ENCODE measurements at places on chromosomes 13 and 19.
A peak's percentile ranks its signal among the peaks of the same experiment; 100 is the strongest.

- DNase-seq, result no peak
Measured at GRCh38 chr19:53808710-53809125, 15.4 kb downstream of the NLRP12 start.

- DNase-seq, result no peak
Measured at GRCh38 chr13:32403108-32403507, 24.8 kb downstream of the N4BP2L1 start.

- DNase-seq, result no peak
Measured at GRCh38 chr13:28355822-28356371, 139.0 kb downstream of the FLT1 start.

DNA sequence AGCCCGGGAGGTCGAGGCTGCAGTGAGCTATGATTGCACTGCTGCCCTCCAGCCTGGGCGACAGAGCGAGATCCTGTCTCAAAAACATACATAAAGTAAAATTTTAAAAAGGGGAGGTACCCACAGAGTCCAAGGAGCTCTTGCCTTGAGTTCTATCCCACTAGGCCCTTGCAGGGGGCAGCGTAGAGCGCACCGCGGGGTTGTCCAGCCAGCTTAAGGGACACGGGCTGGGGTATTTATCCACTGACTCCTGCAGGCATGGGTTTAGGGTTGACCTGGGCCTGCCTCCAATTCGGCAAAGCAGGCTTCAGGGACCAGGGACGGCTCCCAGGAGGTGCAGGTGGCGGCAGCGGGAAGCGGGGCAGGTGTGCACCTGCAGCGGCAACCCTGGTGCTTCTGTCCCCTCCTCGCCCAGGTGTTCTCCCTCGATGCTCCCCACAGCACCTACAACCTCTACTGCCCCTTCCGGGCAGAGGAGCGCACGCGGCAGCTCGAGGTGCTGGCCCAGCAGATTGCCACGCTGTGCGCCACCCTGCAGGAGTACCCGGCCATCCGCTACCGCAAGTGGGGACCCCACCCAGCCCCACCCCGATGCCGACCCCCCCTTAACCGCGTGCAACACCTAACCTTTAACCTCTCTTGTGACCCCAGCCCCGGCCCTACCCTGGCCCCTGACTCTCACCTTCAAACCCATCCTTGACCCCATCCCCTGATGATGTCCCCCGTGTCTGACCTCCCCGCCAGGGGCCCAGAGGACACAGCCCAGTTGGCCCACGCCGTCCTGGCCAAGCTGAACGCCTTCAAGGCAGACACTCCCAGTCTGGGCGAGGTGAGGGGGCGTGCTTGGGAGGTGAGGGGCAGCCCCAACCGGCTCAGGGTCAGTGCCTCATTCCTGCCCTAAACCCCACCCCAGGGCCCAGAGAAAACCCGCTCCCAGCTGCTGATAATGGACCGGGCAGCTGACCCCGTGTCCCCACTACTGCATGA, 4.7 kb downstream of the STXBP2 start:
- no peak for DNase-seq

GRCh38 chr13:108154421-108154858, 60.9 kb downstream of the LIG4 start:
- no peak for DNase-seq

DNA sequence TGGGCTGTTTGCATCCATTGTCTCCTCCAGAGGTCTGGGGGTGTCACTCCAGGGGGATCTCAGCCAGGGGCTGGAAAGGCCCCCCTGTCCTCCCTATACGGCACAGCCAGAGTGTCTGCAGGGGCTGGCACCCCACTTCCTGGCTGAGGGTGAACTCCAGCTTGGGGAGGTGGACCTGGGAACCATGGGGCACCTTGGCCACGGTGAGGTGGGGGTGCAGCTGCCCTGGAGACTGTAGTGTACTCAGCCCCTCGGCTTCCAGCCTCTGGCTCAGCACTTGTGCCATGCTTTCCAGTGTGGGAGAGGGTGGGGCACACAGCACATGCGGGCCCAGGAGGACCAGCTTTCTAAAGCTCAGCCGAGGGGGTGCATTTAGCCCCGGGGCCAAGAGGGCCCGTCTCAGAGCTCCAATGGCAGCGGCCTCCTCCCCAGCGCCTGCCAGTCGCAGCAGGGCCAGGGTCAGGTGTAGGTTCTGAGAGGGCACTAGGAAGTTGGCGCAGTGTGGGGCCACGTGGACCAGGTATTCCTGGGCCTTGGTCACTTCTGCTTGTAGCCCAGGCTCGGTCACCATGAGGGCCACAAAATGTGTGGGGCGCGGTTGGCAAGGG, 1.4 kb downstream of the LENG9 start:
- DNase-seq, result no peak

- DNase-seq, result no peak
Measured at GRCh38 chr13:25679159-25679558, 307.4 kb downstream of the ATP8A2 start.

GRCh38 chr13:35720690-35721554, 244.4 kb upstream of the MAB21L1 start:
- peak; percentile 21 for DNase-seq

- DNase-seq, result no peak
Measured at GRCh38 chr19:31071136-31071855, 277.9 kb downstream of the TSHZ3 start.

DNA sequence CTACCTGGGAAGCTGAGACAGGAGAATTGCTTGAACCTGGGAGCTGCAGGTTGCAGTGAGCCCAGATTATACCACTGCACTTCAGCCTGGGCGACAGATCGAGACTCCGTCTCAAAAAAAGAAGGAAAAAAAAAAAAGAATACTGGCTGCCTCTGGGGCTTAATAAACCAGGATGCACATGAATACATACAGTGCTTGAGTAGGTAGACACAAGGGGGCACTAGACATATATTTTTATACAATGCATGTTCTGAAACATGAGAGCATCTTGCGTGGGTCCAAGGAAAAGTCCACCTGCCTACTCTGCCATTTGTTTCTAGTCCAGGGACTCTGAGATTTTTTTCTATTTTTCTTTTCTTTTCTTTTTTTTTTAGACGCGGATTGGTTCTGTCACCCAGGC, 31.2 kb downstream of the KEAP1 start:
- no peak for DNase-seq

GRCh38 chr19:10374931-10375330, 5.4 kb downstream of the TYK2 start:
- DNase-seq, result no peak

GRCh38 chr19:38551450-38551813, 66.3 kb downstream of the MAP4K1 start:
- peak; percentile 39 for DNase-seq

- no peak for DNase-seq
Measured at GRCh38 chr13:31793246-31793645, 53.9 kb downstream of the RXFP2 start.

- no peak for DNase-seq
Measured at GRCh38 chr13:39913928-39914327, 258.5 kb downstream of the COG6 start.

- no peak for DNase-seq
Measured at GRCh38 chr19:49946415-49946814, 14.6 kb downstream of the SIGLEC11 start.

- DNase-seq, result no peak
Measured at GRCh38 chr19:19261350-19262189, 11.5 kb downstream of the TM6SF2 start.

- no peak for DNase-seq
Measured at GRCh38 chr13:67147342-67148133, 82.6 kb downstream of the PCDH9 start.

GRCh38 chr19:1883784-1884183, 1.5 kb downstream of the ABHD17A start:
- no peak for DNase-seq

DNA sequence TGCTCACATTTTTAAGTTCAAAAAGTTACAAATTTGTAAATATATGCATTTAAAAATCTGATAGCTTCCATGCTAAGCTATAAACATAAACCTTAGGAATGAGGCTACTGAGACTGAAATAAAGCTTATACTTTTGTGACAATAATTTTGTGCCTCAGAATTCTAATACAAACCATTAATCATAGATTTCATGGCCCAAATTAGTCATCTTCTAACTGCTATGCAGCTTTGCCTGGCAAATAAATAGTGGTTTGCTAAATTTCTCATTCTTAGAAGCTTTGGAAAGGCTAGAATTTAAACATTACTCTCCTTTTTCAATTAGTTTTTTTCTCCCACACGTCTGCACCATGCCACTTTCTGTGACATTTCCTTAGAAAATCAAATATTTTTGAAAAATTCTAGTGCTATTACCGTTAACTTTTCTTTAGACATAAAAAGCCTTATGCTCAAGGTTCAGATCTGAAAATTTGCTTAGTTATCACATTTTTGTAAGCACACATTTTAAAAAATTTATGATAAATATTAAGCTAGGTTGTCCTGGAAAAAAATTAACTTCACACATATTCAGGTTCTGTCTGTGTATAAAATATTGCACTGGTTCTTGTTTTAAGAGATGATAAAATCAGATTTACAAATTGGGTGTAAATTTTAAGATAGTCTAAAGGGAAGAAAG, 46.9 kb downstream of the FNDC3A start:
- no peak for DNase-seq

GRCh38 chr19:33482476-33482875, 39.1 kb downstream of the PEPD start:
- no peak for DNase-seq

- DNase-seq, result no peak
Measured at GRCh38 chr19:35251456-35251855, 2.7 kb downstream of the LSR start.

DNA sequence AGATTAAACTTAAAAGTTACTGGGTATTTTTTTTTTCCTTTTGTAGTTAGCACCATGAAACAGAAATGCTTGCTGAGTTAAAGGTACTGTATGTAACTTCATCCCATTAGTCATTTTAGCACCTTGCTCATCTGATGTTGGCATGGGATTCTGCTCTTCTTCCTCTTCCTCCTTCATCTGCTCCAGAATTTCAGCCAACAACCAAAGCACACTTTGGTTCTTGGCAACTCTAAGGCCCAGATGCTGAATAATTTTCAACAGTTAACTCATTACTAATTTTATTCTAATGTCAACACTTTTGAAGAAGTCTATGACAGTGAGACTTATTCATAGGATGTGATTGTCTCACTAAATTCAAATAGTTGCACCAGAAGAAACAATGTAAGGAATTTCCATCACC, 359.2 kb downstream of the KCTD12 start:
- DNase-seq, result no peak

DNA sequence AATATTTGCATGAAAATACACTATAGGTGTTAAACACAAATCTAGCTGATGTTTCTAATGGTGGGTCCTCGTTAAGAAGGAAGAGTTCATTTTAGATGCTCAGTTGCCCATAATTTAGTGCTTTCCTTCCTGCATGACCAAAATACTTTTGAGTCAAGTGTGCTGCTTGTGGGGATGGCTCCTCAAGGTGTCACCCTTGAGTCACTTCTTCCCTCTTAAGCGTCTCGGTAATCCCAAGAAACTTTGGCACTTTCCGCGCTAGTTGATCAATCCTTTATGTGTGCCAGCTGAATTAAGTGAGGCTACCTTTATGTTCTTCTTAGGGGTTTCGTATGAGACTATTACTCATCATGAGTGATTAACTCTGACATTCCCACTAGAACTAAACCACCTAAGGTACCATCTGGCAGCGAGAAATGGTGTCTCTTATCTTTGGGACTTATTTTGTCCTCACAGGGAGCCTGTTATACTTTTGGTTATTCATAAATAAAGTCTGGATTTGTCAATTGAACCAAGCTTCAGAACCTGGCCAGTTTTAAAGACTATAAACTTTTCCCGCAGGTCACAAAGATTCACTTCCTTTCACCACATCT, 106.8 kb downstream of the NHLRC3 start:
- DNase-seq, result no peak

DNA sequence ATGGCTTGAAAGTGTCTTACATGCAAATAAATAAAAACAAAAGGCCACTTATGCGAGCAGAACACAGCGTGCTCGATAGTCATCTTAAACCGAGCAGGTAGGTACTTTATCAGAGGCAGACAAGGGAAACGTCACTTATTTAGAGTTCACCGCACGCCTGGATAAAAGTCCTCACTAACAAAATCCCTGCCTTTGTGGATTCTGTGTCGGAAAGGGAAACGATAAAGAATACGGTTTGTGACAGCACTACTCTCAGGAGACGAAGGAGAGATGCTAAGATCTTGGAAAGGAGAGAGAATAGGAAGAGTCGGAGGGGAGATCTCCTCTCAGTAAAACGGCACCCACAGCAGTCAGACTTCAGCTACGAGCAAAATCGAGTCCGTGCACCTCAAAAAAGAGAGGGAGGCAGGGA, 581 bp downstream of the RCBTB1 start:
- no peak for DNase-seq

DNA sequence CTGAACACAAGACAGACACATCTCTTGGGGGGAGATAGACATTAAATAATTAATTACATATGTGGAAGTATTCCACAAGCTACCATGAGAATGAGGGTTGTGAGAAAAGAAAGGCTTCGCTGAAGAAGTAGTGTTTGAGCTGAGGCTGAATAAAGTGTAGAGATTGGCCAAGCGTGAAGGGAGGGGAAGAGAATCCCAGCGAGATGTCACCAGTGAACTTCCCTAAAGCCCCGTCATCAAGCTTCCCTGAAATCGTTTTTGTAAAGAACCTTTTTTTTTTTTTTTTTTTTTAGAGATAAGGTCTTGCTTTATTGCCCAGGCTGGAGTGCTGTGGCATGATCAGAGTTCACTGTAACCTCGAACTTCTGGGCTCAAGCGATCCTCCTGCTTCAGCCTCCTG, 235.2 kb downstream of the KCNRG start:
- no peak for DNase-seq

GRCh38 chr13:64223016-64223415, 2807.4 kb upstream of the PCDH20 start:
- no peak for DNase-seq

- peak; percentile 11 for DNase-seq
Measured at GRCh38 chr19:30666301-30666803, 294.2 kb downstream of the ZNF536 start.

- no peak for DNase-seq
Measured at GRCh38 chr13:46134494-46134893, 29.7 kb upstream of the CPB2 start.

DNA sequence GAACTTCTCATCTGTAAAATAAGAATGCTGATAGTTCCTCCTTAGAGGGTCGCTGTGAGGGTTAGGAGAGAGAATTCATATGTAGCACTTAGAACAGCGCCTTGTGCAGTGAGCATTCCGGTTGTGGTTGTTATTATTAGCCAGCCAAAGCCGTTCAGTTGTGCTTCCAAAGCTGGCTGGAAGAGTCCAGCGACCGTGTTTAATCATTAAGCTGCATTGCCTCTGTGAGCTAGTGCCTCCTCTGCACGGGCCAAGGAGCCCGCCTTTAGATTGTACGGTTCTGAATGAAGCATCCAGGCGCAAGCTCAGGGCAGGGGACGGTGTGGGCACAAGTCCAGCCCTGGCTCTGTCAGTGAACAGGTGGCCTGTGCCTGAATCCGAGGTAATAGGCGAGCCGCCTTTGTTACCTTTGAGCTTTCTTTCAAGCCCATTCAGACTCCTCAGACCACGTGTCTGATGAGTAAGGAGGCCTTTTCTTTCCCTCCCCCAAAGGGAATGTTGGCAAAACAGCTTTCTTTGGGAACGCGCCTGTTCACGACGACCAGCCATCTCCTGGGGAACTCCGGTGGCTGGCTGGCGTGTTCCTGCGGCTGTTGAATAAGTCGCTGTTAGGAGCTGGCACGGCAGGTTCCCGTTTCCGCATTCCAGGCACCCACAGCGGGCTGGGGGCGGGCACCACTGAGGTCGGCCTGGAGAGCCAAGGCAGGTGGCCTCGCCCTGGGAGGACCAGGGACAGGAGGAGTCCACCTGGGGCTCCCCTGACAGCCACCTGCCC, 25.1 kb downstream of the SIPA1L3 start:
- DNase-seq, result no peak

GRCh38 chr13:28031220-28031895, 42.9 kb upstream of the URAD start:
- DNase-seq, result no peak

- DNase-seq, result no peak
Measured at GRCh38 chr13:110868720-110869119, 46.1 kb downstream of the ANKRD10 start.

GRCh38 chr13:100212904-100213553, 124.1 kb downstream of the PCCA start:
- DNase-seq, result no peak
